ENCODE measurements at places on chromosomes 11 and 22.
A peak's percentile ranks its signal among the peaks of the same experiment; 100 is the strongest.

GRCh38 chr22:43377896-43378704 is 33.7 kb upstream of the MPPED1 start:
- DNase-seq, result no peak

DNA sequence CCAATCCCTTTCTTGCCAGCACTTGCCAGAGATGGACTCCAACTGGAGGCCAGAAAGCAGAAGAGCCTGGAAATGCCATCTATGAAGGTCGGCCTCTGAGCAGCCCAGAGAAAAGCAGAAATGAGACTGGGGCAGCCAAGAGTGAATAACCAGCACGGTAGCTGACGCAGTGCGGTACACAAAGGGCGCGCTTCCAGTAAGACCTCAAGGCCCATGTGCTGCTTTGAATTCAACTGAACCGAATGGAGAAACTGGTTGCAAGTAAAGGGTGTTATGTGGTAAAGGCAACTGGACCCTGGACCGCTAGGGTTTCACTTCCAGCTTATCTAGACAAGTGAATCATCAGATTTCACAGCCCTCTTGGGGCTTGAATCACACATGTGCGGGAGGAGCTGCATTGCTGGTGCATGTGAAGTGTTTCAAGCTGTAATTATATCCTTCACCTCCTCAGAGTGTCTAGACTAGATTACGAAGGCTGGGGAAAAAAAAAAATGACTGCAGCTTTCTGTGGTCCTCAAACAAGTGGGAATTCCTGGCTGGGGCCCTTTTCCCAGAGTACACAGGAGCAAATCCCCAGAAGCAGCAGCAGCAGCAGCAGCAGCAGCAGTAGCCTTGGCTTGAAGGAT is 128.9 kb downstream of the CCDC34 start:
- DNase-seq, result no peak

DNA sequence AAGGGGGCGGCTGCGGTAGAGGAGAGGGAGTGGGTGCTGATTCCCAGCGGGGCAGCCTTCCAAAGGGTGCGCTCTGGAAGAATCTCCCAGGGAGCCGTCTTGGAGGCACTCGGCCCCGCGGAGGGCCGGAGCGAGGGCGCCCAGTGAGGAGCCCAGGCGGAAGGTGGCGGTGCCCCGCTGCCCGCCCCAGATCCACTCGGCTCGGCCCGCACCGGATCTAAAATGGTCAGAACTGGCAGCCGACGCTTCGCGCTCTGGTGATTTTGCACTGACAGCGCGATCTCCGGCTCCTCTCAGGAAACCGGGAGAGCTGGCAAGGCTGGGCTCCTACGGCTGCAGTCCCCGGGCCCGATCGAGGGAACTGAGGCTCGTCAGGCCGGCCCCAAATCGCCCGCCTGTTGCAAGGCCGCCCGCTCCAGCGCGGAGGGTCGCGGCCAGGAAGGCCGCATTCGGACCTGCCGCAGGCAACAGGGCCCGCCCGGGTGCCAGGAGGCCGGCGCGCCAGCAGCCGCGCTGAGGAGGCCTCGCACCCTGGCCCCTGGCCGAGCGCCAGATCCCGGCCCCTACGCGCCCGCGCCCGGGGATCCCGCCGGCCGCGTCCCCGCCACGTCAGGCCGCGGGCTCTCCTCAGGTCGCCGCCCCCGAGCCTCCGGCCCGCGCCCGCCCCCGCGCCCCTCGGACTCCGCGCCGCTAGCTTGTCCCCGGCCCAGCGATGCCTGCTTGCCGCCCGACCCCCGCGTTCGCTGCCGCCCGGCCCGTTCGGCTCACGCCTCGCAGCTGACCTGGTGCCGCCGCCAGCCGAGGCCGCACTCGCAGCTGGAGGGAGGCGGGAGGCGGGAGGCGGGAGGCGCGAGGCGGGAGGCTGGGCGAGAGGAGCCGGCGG is at the start of gene KLHL22:
KLHL22 (minus strand) TSS at position 818 of the 883 bp plus-strand sequence. CDS start 6,584 bp downstream, outside the sequence.
- DNase-seq, result no peak

- DNase-seq, result no peak
Observed at GRCh38 chr11:73649206-73649605, 2.8 kb downstream of the PLEKHB1 start.

DNA sequence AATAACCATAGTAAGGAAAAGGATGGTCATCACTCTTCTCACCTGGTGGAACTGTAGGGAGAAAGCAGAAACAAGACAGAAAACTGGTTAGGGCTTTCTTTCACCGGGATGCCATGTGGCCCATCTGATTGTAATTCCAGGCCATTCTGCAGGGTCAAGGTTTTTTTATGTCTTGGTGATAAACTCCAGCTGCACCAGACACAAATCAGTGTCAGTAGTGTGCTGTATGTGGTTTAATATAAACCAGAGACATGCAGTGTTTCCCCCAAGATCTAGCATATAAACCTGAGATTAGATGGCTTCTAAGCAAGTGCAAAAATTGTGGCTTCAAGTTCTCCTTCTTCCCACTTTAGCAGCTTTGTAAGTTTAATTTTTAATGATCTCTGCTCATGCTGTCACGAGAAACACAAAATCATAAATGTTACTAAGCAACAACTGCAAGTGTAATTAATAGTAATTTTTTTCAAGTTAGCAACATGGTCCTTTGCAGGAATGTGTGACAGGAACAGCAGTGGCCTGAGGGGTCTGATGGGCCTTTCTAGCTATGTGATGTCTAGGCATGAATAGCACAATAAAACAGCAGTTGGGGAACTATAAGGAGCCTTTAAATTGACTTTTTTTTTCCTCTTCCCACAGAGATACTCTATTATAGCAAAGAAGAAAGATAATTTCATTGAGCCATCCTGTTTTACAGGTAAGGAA is 41.6 kb downstream of the BDNF start:
- no peak for DNase-seq

GRCh38 chr11:34448223-34448994 is 9.7 kb downstream of the CAT start:
- DNase-seq, result no peak

DNA sequence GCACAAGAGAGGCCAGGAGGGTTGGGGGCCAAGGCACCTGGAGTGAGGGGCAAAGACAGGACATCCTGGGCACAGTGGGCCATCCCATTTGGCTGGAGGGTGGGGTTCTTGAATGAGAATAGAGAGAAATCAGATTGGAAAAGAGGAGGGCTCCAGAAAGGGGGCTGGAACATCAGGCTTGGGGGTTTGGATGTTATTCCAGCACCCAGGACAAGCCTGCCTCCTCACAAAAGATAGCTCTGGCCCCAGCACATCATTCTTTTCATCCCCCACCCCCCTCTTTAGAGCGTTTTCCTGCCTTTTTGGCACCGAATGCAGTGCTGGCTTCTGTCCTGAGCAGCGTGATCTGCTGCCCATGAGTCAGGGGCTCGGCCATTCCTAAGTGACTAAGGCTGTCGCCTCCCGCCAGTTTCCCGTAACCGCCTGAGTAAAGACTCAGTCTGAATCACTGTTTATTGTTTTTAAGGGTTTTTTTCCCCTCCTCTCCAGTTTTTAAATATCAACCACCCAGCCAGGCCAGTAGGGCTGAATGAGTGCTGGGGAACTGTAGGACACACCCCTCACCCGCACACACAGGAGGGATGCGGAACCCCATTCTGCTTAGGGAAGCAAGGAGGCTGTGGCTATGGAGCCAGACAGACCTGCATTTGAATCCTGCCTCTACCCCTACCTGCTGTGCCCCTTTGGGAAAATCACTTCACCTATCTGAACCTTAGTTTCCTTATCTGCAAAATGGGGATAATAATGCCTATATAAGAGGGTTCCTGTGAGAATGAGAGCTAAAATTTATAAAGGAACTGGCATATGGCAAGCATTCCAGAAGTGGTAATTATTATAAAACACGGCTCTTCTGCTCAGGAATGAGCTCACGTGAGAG is 32.4 kb upstream of the NAV2 start:
- no peak for DNase-seq

GRCh38 chr22:45240104-45240809 is 437 bp downstream of the KIAA0930 start:
- no peak for DNase-seq

GRCh38 chr11:78295991-78296930 is 107.5 kb downstream of the USP35 start:
- DNase-seq, result no peak

- DNase-seq, result peak; percentile 69
Observed at GRCh38 chr22:44735518-44736428, 16.6 kb upstream of the ARHGAP8 start.

GRCh38 chr11:71200172-71200716 is 52.1 kb downstream of the SHANK2 start:
- no peak for DNase-seq

DNA sequence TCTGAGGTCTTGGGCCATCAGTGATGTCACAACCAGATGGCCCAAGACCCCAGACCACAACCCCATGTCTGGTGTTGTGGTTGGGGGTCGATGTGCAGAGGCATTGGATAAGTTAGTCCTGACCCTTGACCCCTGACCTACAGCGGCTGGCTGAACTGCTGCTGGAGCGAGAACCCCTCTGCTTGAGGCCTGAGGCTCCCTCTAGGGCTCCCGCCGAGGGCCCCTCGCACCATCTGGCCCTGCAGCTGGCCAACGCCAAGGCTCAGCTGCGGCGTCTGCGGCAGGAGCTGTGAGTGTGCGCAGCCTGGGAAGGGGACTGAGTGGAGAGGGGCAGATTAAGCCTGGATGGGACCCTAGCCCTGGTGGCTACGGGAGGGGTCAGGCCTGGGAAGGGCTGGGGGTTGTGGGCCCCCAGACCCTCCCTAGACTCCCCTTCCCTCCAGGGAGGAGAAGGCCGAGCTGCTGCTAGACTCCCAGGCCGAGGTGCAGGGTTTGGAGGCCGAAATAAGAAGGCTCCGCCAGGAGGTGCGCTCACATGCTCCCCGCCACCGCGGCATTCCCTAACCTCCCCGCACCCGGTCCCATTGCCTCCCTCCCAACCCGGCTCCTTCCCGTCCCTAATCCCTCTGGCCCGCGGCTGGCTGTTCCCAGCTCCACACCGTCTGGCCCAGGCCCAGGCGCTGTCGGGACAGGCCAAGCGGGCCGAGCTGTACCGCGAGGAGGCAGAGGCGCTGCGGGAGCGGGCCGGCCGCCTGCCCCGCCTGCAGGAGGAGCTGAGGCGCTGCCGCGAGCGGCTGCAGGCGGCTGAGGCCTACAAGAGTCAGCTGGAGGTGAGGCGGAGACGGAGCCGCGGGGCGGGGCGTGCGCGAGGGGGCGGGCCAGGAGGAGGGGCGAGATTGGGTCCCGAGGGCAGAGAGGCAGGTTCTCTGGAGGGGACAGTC is 2.1 kb downstream of the CCDC88B start:
- peak; percentile 79 for DNase-seq

GRCh38 chr22:45962756-45963324 is 14.1 kb downstream of the WNT7B start:
- DNase-seq, result no peak

DNA sequence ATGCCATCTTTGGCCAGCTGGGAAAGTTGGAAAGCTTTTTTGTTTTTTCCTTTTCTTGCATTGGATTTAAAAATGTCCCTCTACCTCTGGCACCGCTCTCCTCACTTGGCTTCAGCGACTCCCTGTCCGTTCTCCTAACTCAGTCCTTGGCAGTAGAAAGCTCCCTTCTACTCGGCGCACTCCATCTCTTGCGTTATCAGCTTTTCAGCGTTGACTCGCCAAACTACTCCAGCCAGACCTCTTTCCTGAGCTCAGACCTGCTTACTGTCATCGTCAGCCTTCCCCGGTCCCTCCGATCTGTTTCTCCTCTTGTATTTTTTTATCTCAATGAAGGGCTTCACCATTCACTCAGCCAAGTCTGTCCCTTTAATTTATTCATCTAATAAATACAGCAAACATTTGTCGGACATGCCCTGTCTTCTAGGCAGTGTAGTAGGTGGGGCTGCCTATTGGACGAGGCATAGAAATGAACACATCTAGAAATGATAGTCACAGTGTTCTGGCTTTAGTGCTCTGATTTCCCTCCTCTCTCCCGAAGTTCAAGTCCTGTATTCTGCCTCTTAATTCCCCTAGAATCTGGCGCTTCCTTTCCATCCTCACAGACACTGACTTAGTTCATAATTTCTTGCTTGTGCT is 839 bp downstream of the CEP164 start:
- DNase-seq, result no peak

- no peak for DNase-seq
Observed at GRCh38 chr11:61727401-61727811, 25.0 kb upstream of the MYRF start.

GRCh38 chr22:19943082-19944026 is 1.7 kb upstream of the TXNRD2 start:
- DNase-seq, result no peak

DNA sequence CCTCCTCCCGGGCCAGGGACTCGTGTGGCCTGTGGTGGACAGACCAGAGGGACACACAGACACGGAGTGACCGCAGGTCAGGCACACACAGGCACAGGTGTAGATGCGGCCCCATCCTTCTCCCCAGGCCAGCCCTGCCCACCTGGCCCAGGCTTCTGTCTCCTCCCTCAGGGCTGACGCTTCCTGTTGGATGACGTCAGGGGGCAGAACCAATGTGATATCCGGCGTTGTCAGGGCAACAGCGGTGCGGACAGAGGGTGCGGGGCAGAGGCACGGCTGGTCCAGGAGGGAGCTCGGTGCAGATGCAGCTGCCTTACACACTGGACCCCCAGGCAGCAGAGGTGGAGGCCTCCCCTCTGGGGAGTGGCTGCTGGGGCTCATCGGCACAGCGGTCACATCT is 2.9 kb upstream of the TUBGCP6 start:
- peak; percentile 26 for DNase-seq

DNA sequence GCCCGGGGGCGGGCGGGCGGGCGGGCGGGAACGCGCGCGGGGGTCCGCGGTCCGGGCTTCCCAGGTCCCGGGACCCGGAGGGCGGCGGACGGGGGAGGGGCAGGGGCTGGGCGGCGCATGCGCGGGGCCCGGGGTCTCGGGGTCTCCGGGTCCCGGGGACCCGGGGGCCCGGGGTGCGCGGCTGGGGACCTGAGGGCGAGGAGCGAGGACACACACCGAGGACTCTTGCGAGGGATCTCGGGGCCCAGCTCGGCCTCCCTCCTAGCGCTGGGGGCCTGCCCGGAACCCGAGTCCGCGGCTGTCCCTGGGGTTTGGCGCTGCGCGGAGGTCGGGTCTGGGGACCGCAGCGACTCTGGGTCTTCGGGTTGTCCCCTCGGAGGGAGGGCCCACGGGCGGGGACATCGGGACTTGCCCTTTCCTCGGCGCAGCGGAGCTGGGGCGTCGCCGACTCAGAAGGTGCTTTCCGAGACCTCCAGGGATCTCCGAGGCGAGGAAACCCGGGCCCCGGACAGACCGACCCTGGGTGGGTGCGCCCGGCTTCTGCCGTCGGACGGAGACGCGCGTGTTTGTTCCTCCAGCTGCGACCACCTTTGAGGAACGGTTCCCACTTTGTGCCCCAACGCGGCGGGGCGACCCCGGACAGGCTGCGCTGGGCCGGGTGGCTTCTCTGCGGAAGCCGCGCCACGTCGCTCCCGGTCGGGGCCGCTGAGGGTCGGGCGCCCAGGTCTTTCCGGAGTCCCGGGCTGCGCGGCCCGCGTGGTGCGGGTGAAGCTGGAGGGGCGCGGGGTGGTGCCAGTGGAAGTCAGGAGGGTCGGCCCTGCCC is 540 bp downstream of the PPARA start:
- peak; percentile 35 for DNase-seq

DNA sequence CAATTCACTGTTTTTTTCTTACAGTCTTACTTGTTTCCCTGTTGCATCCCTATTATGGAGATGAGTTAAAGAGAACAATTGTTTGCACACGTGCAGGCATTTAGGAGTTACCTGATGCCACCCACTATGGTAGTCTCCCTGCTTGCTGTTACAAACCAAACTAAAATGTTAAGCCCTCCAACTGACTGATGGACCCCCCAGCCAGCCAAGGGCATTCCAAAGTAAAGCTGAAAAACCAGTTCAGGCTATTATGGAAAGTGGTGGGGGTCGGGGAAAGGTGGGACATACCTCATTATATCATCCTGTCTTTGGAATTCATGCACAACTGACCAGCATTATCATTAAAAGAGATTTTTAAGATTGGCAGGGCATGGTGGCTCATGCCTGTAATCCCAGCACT is 47.0 kb upstream of the GNAZ start:
- DNase-seq, result no peak

- no peak for DNase-seq
Observed at GRCh38 chr11:111463276-111463675, 48.9 kb downstream of the BTG4 start.

Measured in activated T-helper 1 cell treated with Interleukin-2 at 50 U/mL for 16 hours (primary cell).